ENCODE measurements at places on chromosomes 16 and 17.
A peak's percentile ranks its signal among the peaks of the same experiment; 100 is the strongest.

DNA sequence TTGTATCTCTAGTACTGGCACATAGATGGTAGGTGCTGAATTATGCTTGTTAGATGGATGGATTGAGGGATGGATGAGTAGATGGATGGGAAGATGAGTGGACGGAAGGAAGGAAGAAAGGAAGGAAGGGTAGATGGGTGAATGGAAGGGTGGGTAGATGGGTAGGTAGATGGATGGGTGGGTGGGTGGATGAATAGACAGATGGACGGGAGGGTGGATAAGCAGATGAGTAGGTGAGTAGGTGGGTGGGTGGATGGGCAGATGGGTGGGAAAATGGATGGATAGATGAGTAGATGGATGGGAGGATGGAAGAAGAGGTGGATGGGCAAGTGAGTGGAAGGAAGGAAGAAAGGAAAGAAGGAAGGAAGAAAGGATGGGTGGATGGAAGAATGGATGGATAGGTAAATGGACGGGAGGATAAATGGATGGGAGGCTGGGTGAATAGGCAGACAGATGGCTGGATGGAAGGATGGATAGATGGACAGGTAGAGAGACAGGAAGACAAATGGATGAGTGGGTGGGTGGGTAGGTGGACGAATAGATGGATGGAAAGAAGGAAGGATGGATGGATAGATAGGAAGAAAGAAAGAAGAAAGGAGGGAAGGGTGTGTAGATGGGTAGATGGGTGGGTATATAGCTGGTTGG lies 56.9 kb downstream of the MYH11 start:
- no peak for DNase-seq

DNA sequence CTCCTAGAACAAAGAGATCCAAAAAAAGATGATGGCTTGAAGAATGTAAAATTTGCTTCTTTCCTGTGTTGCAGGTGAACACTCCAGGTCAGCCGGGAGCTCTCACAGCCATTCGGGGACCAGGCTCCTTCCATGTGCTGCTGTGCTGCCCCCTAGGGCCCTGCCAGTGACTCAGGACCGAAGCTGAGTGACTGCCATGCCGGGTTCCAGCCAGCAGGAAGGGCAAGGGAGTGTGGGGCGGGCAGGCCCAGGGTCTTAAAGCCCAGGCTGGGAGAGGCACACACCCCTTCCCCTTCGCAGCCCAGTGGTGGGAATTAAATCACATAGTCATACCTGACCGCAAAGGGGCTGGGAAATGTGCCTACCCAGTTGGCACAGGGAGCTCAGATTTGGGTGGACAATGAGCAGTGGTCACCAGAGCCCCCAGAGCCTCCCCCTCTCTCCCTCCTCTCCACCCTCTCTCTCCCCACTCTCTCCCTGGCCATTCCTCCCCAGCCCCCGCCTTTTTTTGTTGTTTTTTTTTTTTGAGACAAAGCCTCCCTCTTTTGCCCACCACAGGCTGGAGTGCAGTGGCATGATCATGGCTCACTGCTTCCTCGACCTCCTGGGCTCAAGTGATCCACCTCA lies 11.5 kb downstream of the EPOP start:
- peak; percentile 95 for DNase-seq

DNA sequence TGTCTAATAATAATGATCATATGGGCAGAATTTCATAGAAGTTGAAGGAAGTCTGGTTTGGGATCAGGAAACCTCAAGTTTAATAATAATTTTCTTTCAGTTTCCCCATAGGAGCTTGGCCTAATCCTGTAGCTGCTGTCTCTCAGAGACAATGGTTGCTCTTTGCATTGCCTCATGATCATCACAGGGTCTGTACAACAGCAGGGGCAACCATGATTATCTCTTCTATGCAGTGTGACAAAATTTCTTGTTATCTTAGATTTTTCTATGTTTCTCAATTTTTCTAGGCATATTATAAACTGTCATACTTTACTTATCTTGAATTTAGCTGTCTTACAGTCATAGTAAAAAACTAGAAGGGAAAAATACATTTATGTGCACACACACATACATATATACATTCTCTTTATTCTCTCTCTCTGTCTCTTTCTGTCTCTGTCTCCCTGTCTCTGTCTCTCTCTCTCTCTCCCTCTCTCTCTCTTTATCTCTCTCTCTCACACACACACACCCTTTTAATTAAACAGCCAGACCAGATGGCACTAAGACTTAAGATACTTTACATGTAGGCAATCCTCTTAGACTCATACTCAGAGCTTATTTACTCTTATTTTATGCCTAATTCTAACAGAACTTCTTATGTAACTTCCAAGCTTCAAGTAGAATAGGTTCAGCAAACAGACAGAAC lies 30.5 kb downstream of the SMIM36 start:
- no peak for DNase-seq

DNA sequence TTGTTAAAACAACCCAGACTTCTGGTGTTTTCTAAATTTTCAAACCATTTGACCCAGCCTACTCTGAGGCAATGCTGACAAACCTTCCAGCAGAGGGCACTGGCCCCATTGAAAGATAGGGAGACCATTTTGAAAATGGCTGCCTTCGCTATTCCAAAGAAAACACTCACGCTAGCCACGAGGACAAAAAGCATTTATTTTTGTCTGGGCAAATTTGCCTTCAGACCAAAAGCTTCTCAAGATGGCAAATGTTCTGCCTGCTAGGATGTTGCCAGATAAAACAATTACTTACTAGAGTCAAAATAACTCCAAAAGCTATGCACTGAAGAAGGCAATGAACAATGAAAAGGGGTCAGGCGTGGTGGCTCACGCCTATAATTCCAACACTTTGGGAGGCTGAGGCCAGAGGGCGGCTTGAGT lies 296.7 kb upstream of the IRX5 start:
- DNase-seq = peak; percentile 59

DNA sequence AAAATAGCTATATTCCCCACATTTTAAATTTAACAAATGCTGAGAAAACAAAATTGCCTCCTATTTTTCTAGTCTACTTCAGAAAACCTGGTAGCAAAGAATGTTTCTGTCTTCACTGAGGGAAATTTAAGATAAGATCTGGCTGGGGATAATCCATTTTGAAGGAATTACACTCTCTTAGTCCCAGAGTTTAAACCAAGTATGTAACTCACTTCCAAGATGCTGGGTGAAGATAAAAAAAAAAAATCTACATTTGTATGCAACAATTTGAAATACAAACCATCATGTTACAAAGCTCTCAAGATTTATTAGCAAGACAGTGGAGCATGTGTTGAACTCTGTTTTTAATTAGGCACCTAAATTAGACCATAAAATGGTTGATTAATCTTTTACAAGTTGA lies 5.7 kb downstream of the HS3ST3B1 start:
- DNase-seq = no peak

DNA sequence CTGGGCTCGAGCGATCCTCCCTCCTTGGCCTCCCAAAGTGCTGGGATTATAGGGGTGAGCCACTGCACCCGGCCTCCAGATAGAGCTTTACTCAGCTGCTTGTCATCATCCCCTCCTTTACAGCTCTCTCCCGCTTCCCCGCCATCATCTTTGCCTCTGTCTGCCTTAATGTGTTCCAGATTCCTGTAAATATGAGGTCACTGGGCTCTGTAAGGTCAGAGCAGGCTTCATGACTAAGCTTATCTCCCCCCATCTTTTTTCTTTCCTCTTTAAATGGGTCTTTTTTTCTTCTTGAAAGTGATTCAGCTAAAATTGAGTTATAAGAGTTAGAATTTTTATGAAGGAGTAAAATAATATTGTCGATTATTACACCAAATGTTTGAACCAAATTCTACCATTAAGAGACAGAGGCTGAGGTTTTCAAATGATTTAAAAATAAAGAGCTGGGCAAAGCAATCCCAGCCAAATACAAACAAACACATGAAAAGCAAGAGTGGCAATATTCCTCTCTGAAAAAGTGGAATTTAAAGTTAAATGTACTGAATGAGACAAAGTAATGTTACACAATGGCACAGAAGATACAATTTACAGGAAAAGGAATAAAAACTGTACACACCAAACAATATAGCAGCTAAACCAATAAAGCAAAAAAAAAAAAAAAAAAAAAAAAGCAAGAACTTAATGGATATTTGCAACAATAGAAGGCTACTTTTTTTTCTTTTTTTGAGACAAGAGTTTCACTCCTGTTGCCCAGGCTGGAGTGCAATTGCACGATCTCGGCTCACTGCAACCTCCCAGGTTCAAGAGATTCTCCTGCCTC lies 62.1 kb downstream of the CRISPLD2 start:
- no peak for DNase-seq

- DNase-seq = no peak
These were observed 31.1 kb downstream of the RAI1 start for GRCh38 chr17:17712268-17712924.

- DNase-seq = no peak
These were observed 23.1 kb downstream of the GABARAPL2 start for GRCh38 chr16:75589306-75589705.

DNA sequence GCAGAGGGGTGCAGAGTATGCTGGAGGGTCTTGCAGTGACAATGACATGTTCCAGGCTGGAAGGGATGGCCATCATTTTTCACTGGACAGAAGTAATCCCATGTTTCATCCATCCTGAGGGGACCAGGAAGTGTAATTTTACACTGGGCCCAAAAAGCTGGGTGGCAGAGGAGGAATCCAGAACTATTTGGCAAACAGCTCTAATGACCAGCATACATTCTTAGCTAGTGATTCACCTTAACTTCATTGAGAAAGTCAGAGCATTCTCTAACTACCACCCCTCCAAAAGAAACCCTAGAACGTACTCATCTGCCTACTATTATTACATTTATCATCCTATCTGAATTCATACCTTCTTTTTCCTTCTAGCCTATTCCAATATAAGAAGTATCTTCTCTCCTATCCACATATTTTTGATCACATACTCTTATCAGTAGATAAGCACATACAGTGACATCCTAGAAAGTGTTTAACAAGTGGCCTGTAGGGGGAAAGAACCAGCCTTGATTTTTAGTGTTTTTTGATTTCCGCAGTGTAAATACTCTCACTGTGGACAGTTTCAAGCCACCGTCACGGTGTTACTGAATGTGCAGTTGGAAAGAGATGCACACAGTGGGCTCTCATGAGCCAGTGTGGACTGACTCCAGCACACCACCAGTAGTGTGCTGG lies 118.1 kb downstream of the FTO start:
- DNase-seq = no peak

GRCh38 chr17:68775318-68775717 lies 174.2 kb upstream of the FAM20A start:
- DNase-seq = no peak

GRCh38 chr17:44279666-44280391 lies 11.9 kb upstream of the SLC4A1 start:
- DNase-seq = no peak

DNA sequence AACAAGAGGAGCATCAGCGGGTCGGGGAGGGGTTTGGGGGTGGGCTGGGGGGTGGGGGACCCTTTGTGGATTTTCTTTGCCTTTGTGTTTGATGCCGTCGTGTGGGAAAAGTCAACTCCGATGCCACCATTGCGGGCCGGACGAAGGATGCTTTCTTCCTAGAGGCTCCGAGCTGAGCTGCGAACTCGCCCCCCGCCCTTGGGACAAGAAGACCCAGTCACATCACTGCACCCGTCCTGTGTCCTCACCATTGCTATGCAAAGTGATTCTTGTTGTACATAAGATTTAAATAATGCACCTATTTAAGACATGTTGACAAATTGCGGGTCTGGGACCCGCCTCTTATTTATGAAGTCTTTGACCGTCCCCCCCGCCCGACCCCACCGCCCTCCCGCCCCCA lies 69.0 kb upstream of the PLCG2 start:
- DNase-seq = no peak

GRCh38 chr17:63354256-63354655 lies 91.8 kb downstream of the CYB561 start:
- DNase-seq = no peak

GRCh38 chr17:67165201-67165600 lies 79.8 kb downstream of the HELZ start:
- DNase-seq = no peak

GRCh38 chr17:2903193-2903974 lies 107.1 kb downstream of the RAP1GAP2 start:
- no peak for DNase-seq

- peak; percentile 73 for DNase-seq
These were observed 700 bp downstream of the UBN1 start for GRCh38 chr16:4847774-4848587.

GRCh38 chr16:477301-478157 lies 50.0 kb upstream of the CAPN15 start:
- no peak for DNase-seq

DNA sequence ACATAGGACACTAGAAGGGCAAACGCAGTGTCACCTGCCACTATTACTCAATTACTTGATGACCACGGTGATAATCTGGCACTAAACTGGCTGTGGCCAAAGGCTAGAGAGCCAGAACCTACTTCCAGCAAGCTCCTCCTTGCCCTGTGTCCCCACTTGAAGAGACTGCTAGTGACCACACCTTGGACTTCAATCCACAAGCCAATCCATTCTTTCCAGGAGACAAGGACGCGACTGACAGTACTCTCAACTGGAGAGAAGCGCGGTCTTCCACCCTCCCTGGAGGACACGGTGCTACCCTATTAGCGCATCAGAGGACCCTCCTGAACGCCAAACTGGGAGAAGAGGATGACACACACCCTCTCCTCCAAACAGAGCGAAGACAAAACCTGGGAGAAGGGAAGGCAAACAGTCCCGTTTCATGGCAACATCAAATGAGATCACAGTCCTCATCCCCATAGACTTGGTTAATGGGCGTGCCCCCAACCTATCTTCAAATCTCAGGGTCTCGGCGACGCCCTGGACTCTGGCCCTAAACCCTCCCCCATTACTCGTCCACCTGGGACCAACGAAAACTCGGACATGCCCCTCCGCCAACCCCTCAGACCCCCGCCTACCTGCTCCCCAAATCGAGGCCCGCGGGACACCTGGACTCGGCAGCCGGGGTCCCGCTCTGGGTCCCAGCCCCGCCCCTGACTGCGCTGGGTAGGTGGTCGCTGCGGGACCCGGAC lies 508 bp downstream of the FLCN start:
- DNase-seq = no peak

- no peak for DNase-seq
These were observed 967 bp upstream of the CDH15 start for GRCh38 chr16:89170346-89171215.

- DNase-seq = no peak
These were observed 11.5 kb upstream of the LONP2 start for GRCh38 chr16:48232493-48233040.

DNA sequence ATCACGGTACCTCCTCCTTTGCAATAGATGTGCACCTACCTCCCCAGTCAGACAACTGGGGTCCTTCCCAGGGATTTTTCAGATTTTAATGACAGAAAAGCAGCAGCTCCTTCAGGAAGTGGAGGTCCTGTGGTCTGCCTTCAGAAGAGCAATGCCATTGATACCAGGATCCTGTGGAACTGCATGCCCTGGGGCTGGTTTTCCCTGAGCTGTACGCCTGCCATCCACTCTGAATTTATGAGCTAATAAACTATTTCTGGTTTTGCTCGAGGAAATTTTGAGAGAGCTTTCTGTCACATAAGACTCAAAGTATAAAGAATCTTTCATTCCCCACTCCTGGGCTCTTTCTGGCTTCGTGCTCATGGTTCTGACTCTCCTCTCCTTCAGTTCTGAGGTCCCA lies 10.0 kb upstream of the CCL23 start:
- DNase-seq = no peak

- DNase-seq = peak; percentile 68
These were observed 854.1 kb downstream of the KCNJ2 start for GRCh38 chr17:71023249-71024030.

- DNase-seq = no peak
These were observed 14.2 kb downstream of the CRYM start for GRCh38 chr16:21263640-21264570.

Measured in D341Med (cell line).